ENCODE measurements at places on chromosomes 1 and 21. TPM values are rescaled to one million over a fixed set of nuclear protein-coding genes. Genes with fewer than 3 reads are reported as not detected.
A peak's percentile ranks its signal among the peaks of the same experiment; 100 is the strongest.

DNA sequence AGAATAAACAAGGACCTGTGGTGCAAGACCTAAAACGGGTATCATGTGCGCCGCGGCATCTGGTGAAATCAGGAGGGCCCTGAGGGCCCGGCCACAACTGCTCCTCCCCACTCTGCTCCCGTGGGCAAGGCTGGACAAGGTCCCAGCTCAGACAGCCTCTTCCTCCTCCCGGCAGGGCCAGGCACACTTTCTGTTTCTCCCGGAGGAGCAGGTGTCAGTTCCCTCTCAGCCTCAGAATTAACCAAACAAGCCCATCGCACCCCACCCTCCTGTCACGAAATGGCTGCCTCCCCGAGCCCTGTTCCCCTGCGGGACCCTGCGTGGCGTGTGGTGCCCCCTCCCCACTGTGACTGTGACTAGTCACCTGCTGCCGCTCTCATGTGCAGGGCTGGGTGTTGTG lies 15.2 kb downstream of the PTTG1IP start:
- no peak for DNase-seq

GRCh38 chr1:1758692-1759455 lies 19.4 kb downstream of the NADK start:
- DNase-seq = no peak

DNA sequence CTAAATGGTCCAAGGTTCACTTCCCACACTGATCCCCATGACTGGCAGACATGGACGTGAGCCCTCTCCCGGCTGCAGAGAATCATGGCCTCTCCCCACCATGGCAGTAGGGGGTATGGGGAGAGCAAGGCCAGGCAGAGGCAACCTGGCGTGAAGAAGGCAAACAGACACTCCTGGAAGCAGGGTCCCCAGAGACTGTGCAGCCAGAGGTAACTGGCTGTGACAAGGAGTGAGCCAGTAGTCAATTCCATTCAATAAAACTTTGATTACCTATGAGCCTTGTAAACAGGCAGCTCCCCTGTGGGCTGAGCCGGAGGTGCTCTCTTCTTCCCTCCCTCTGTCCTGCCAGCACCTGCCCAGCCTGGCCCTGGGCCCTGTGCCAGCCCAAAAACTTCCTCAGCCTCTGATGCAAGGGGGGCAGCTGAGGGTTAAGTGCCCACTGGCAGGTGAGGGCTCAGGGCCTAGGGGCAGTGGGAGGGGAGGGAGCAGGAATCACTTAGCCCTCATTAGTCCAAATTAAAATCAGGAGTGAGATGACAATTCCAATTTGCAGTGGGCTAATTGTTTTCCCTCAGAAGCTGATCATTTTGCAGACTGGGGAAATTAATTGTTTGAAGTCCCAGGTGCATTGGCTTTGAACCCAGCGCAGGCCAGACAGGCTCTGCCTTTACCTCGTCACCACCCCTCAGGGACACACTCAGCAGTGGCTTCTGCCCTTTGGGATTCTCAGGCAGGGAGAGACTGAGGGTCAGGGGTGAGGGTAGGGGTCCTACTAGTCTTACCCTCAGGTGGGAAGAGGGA lies 35.6 kb downstream of the LRRN2 start:
- DNase-seq = no peak

DNA sequence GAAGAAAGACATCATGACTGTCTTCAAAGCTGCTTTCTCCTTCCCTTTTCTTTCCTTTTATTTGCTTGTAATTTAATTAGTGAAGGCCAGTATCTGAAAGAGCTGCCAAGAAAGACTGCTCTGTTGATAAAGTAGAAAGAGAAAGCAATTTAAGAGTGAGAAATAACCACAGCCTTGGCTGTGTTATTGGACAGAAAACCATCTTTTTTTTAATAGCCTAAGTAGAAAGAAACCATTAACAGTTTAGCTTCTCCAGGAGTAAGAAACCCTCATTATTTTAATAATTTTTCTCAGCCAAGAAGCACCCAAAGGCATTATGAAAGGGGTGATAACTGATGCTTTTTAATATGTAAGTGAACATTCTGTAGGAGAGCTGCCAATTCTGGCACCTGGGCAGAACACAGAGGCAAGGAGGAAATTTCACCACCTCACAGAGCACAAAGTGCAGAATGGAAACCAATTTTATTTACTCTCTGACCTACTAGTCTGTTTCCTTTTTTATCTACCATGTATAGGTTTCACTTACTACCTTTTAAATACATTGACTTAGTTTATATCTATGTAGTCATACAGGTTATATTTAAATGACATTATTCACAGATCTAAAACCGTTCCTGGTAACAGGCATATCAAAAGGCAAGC lies 703.2 kb downstream of the MRPL39 start:
- no peak for DNase-seq

- no peak for DNase-seq
Measured at GRCh38 chr1:85228972-85229371, 28.2 kb upstream of the SYDE2 start.

DNA sequence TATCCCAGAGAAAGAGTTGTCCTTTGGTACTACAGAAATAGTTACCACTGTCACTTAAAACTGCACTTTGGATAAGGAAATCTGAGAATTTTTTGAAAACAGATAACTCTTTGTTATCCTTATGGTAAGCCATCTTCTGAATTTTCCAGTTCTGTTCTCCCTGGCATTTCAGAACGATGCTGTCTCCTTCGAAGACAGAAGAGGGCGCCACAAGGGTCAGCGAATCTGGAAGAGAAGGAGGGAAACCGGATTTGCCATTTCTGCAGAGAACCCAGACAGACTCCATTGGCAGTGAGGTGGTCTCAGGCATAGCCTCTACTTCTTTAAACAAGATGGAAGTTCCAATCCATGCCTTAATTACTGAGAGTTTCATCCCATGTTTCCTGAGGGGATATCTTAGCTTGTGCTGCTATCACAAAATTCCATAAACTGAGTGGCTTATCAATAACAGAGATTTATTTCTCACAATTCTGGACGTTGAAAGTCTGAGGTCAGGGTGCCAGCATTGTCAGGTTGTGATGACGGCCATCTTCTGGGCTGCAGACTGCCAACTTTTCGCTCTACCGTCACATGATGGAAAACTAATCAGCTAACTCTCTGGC lies 6.4 kb downstream of the FCRL2 start:
- no peak for DNase-seq

- no peak for DNase-seq
Measured at GRCh38 chr1:20356850-20357459, 66.3 kb downstream of the VWA5B1 start.

GRCh38 chr1:20728371-20729154 lies 3.9 kb downstream of the SH2D5 start:
- DNase-seq = no peak

- DNase-seq = peak; percentile 55
Measured at GRCh38 chr1:43274125-43274803, 4.5 kb downstream of the TMEM125 start.

- no peak for DNase-seq
Measured at GRCh38 chr1:10046356-10047085, 13.8 kb downstream of the UBE4B start.

DNA sequence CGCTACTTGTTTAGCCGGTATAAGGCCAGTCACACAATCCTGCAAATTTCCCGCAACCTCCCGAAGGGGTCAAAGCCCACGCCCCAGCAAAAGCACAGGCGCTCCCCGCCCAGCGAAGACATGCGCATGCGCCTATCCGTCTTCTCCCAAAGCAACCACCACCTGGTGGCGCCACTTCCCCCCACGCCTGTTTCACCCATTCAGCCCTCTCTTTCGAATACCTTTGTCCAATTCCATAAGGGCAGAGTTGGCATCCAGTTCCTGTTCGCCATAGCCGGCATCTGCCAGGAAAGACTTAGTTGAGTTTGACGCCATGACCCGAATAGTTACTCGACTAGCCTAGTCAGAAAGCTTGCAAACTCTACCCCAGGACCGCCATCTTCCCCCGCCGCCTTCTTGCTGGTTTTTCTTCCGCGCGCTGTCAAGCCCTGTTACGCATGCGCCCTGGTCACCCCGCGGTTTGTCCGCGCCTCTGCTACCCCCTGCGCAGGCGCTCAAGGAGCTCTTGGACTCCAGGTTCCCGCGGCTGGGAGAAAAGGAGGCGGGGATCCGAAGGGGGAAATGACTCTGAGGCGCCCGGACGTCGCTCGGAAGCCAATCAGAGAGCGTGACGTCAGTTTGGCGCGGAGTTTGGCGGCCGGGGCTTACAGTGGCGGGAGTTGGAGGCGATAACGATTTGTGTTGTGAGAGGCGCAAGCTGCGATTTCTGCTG lies at the start of the genes DTL and INTS7:
Gene DTL (plus strand): TSS at position 626 of the 712 bp plus-strand sequence. CDS start 143 bp downstream, outside the sequence.
Gene INTS7 (minus strand): TSS at position 435 of the 712 bp plus-strand sequence. CDS start 120 bp downstream, at position 315.
- peak; percentile 97 for DNase-seq

- DNase-seq = peak; percentile 73
Measured at GRCh38 chr21:46425571-46425970, 33.1 kb upstream of the DIP2A start.

DNA sequence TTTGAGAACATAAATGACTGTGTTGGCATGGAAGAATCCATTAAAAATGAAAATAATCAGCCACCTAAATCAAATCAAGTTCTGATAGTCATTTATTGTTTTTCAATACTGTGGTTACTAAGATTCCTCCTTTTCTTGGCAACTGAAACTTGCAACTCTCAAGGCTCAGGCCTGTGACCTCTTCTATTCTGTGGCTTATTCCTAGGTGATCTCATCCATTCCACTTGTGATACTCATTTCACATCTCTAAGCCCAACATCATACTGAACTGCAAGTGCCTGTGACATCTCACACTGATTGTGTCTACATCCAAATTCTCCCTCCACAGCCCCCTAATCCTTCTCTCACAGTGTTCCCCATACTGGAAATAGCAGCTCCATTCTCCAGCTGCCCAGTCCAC lies 4.8 kb upstream of the ST6GALNAC5 start:
- no peak for DNase-seq

GRCh38 chr1:19411612-19412011 lies 73.7 kb downstream of the CAPZB start:
- DNase-seq = no peak

DNA sequence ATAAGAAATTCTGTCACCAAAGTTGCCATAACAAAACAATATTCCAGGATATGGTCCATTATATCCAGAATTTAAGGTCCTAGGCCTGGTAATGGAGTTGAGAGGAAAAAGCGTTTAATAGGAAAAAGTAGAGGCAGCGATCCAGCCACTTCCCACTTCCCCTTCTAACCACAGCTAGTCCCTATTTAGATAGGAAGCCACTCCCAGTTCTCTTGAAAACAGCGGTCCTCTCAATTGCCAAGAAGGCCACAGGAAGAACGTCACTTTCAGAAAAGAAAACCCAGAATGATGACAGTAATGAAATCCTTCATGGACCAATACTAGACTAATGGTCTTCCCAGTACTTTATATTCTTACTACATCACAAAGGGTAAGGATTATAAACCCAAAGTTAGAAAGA lies 38.6 kb downstream of the ABL2 start:
- DNase-seq = no peak

DNA sequence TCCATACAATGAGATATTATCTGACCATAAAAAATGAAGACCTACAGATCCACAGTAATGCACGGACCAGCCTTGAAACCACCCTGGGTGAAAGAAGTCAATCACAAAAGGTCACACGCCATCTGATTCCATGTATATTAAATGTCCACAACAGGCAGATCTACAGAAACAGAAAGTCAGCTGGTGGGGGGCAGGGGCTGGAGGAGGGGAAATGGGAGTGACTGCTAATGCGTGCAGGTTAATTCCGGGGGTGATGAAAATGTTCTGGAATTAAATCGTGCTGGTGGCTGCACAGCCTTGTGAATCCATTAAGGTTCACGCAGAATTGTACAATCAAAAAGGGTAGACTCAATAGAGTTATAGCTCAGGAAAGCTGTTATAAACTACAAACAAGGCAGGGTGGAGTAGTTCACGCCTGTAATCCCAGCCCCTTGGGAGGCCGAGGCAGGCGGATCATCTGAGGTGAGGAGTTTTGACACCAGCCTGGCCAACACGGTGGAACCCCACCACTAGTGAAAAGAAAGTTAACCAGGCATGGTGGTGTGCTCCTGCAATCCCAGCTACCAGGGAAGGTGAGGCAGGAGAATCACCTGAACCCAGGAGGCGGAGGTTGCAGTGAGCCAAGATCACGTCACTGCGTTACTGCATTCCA lies 32.3 kb downstream of the ACOT7 start:
- DNase-seq = no peak

GRCh38 chr21:45478115-45478801 lies 64.0 kb downstream of the SLC19A1 start:
- peak; percentile 79 for DNase-seq

- no peak for DNase-seq
Measured at GRCh38 chr1:222694927-222695326, 17.4 kb downstream of the AIDA start.

GRCh38 chr1:197129698-197130097 lies 16.8 kb downstream of the ASPM start:
- no peak for DNase-seq

DNA sequence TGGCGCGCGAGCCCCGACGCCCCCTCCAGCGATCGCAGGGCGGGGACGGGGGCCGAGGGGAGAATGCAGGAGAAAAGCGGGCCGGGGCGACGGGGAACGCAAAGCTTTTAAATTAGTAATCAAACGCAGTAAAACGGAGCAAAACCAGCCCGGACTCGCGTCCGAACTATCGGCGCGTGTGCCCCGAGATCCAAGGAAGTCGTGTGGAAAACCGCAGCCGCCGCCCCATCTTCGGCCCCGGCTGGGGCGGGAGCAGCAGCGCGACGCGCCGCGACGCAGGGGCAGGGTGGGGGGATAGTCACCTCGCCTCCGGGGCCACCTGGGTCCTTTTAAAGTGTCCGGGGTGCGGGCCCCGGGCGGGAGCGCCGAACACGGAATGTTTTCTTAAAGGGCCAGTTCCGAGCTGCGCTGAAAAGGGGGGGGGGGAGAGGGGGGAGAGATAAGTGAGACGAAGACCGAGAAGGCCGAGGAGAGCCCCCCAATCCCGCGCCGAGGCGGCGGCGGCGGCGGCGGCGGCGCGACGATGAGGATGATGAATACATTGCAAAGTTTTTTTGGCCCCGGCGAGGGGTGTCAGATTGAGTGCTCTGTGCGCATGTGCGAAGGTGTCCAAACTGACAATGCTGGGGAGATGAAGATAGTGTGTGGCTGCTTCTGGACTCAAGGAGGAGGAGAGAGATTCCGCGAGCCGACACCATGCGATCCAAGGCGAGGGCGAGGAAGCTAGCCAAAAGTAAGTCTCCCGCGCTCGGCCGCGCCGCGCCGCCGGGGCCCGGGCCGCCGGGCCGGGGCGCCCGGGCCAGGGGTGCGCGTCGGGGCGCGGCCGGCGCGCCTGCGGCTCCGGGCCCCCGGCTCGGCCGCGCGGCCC lies at the start of gene PRDM16:
Gene PRDM16 (plus strand): TSS at position 640 of the 868 bp plus-strand sequence. CDS start 57 bp downstream, at position 697.
- no peak for DNase-seq

FYB2 gene
- total RNA-seq = 4.7 TPM

FAM72C gene
- 3.8 TPM for total RNA-seq

MRPS21 gene
- 97.1 TPM for total RNA-seq

IFNLR1 gene
- 0.66 TPM for total RNA-seq

MSH4 gene
- total RNA-seq = 0.19 TPM

LPAR3 gene
- 1.1 TPM for total RNA-seq

FAM167B gene
- total RNA-seq = 1.2 TPM

TOE1 gene
- 13.3 TPM for total RNA-seq

MTHFR gene
- total RNA-seq = 9.4 TPM

LCE3E gene
- total RNA-seq = not detected
